ENCODE measurements at places on chromosomes 2 and 18.

DNA sequence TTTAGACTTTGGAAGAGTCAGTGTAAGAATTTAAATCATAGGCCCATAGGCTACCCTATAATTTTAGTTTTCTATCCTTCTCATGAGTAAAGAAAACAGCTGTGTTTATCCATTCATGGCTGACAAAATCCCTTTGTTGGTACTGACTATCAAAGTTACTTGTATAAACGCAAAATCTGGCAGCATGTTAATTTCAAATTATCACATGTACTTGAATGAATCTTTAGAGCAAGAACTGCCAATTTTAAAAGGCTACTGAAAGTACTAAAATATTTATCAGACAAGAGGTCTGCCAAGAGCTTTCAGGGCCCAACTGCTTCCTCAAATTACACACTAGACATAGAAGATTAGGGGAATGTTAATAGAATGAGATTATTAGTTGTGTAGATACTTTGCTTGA is 66.6 kb downstream of the MYL12B start:
- no peak for DNase-seq

DNA sequence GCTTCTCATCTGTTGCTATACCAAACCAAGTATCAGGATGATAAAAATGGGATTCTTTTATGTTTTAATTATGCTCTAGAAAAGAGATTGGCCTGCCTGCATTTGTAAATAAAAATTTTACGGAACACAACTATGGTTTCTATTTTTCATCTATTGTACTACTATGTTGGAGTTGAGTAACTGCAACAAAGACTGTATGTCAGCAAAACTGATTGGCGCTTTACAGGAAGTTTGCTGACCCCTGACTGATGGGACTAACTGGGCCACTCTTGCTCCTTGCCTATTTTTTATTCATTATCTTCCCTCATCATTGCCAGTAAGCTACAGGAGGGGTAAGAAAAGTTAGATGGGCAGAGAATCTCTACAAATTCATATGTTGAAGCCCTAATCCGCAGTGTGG is 242.3 kb downstream of the FSIP2 start:
- DNase-seq, result no peak

DNA sequence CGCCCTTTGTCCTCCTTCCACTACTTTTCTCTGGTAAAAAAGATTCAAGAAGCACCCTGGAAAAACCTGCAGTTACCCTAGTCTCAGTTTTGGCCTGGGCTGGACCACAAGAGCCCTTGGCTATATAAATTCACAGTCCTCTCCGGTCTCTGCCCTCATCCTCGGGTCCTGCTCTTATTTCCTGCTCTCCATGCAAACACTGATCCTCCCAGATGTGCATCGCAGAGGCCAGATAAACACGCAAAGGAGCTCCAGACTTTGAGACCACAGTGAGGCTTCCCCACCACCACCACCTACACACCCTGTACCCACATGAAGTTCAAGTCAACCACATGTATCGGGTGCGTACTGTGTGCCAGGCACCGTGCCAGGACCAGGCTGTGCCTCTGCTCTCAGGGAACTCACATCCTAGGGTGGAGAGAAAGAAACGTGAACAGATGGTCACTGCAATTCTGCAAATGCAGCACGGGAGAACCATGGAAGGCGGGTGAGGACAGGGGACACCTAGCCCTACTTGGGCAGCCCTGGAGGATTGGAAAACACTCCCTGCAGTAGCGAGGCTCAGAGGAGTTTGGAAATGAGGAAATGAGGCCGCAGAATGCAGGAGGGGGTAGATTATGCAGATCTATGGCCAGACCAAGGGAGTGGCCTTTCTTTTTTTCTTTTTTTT is 7.4 kb downstream of the CTDSP1 start:
- no peak for DNase-seq

- no peak for DNase-seq
Measured at GRCh38 chr2:230226051-230226551, 565 bp downstream of the SP140 start.

GRCh38 chr2:18398833-18399232 is 161.6 kb downstream of the RDH14 start:
- no peak for DNase-seq

GRCh38 chr2:223464071-223464470 is 138.1 kb downstream of the SCG2 start:
- DNase-seq, result no peak

- DNase-seq, result no peak
Measured at GRCh38 chr2:175180701-175181103, 808 bp downstream of the ATP5MC3 start.

DNA sequence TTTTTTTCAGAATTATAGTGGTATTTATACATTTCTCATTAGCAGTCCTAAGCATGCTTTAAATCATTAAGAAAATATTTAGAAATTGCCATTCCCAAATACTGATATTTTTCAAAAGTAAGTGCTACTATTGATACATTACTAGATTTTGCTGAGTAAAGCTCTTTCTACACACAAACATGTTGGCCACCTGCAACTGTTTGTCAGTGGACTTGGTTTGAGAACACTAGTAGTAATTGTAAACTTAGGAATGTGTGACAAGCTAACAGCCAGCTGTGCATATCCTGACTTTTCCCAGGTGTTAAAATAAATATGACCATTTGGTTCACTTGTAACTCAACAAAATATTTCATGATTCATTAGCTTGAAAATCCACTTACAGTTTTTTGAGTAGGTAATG is 103.1 kb downstream of the MSTN start:
- DNase-seq, result no peak

DNA sequence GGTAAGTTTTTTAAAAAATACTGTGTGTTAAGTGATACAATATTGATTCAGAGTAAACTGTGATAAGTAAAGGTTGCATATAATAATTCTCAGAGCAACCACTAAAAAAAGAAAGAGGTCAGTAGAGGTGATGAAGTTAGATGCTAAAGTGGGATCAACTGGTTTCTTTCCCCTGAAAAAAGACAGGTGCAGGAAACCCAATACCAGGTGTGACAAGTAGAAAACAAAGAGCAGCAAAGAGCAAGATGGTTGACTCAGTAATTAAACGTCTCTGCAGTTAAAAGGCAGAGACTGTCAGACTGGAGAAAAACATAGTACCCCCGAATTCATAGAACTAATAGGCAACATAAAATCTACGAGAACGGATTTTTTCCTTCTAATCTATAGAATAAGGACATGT is 128.3 kb downstream of the ATP9B start:
- no peak for DNase-seq

GRCh38 chr18:44342946-44343345 is 337.7 kb upstream of the SETBP1 start:
- no peak for DNase-seq

DNA sequence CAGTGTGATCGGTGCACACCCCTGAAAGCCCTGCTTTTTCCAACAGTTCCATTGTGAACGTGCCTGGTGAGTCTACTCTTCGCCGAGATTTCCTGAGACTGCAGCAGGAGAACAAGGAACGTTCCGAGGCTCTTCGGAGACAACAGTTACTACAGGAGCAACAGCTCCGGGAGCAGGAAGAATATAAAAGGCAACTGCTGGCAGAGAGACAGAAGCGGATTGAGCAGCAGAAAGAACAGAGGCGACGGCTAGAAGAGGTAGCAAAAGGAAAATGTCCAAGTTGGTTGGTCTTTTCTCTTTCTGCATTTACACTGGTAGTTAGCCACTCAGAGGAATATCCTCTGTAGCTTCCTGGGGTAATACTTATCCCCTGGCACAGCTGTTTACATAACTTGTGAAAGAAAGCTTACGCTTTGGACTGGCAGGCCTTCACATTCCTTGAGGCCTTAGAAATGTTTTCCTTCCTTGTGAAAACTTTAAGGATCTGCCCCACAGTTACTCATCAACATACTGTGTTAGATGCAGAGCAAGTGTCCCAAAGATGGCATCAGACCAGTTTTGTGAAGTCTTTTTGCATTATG is 146.6 kb downstream of the MAP4K4 start:
- DNase-seq, result no peak

Measured in RWPE2 (cell line).